NCI-H2227 treated with DMSO at 0.1 percent for 48 hours (cell line): ENCODE measurements at places on chromosomes 6 and 20.

DNA sequence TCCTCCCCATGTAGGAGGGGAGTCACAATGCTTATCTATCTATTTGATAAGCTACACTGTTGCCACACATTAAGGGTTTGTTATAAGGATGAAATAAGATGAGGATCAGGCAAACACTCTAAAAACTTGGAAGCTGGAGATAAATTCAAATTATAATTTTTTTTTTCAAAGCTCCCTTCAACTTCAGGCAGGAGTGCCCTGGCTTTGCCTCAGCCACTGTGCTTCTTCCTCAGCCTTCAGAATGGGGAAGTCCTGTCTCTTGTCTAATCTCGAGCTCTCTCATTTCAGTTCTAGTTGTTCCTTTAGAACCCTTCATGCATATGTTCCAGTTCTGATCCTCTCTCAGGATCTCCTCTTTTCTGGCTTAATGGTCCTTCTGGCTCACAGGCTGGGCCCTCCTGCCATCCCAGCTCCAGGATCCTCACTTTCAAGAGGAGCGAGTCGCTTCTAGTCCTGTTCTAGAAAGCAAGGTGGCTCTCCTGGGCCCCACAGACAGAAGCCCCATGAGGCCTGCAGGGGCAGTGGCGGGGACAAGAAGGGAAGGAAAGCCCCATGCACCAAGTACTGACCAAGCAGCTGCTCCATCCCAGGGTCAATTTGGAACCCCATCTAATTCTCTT, 164.3 kb downstream of the VEGFA start:
- no peak for DNase-seq

GRCh38 chr20:31845300-31845863, at the start of gene FOXS1:
Gene FOXS1 (minus strand): TSS chr20:31845604. CDS start chr20:31845542, 62 bp downstream.
- DNase-seq = no peak

GRCh38 chr6:28633445-28634215, 107.9 kb downstream of the GPX5 start:
- DNase-seq = peak; percentile 76

GRCh38 chr6:72741083-72741482, 119.2 kb downstream of the KCNQ5 start:
- no peak for DNase-seq

DNA sequence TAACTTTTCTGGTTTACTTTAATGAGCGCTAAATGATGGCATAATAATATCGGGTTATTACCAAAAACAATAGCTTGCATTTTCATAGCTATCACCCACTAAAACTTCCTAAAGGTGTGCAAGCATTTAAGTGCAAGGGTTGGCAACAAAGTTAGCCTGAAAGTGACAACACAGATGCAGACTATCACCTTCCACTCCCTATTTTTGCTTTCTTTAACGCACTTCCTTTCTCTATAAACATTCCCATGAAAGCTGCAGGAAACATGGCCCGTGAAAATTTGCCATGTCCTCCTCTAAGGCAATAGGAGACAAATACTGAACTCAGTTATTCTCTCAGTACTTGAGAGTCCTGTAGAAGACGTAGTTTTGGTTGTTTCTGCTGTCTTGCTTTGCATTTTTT, 2.7 kb downstream of the MYCT1 start:
- no peak for DNase-seq

DNA sequence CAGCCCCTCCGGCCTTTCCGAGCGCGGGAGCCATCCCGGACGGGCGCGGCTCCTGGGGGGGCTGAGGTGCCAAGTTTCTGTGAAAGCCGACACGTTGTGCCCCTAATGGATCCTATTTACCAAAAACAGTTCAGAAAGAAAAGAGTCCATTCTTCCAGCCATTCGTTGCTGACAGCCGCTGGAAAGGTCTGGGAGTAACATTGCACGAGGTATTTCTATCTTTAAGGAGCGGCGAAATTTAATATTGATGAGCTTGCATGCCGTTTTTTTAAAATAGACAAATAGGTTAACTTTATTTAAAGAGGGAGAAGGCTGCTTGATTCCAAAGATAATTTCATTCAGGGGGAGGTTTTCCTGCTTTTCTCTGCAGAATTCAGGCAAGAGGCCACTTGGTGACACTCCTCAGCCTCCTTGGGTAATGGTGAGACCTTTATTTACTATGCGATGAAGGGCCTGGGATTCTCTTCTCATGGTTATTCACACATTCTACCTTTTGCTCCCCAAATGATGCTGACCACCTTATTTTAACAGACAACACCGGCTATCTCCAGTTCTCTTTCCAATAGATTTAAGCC, 988 bp downstream of the TIAM2 start:
- DNase-seq = no peak

GRCh38 chr20:33908336-33908735, 85.4 kb upstream of the RALY start:
- no peak for DNase-seq

- DNase-seq = no peak
Measured at GRCh38 chr6:111809264-111809663, 64.0 kb downstream of the FYN start.

DNA sequence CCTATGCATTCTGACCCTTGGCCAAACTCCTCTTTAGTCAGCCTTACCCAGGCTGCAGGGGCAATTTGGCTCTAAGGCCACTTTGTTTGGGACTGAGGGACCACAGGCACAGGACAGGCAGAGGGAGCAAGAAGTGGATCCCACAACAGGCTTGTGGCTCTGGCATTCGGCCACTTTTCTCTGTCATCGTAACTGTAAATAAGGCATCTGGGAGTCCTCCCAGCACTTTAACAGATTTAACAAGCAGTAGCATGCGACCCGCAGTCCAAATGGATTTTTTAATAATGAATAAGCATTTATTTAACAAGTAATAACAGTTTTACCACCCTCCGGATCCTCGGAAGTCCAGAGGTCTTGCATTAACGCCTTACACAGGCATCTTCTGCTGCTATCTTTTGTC, 16.1 kb upstream of the CDH22 start:
- no peak for DNase-seq
